T-helper 22 cell (primary cell): ENCODE measurements at places on chromosomes 11 and 22.

DNA sequence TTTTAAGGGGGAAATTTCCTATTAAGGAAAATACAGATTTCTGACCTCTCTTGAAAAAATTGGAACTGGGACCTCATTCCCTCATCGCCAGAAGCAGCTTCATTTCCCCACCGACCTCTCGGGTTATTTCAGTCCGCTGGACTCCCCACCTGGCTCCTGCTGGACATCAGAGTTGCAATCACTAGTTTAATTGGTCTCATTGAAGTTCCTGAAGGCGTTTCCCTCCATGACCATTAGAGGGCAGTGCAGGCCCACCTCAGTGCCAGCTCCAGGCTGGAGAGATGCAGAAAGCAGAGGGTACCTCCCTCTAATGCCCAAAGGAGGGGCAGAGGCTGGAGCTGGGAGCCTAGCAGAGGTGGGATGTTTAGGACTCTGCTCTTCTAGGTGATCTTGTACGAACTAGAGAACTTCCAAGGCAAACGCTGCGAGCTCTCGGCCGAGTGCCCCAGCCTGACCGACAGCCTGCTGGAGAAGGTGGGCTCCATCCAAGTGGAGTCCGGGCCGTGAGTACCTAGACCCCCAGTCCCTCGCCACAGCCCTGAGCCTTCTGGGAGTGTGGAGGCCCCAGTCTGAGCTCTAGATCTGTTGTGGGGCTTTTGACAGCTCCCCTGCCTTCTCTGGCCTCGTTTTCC, 2.7 kb downstream of the CRYBB3 start:
- DNase-seq = no peak

DNA sequence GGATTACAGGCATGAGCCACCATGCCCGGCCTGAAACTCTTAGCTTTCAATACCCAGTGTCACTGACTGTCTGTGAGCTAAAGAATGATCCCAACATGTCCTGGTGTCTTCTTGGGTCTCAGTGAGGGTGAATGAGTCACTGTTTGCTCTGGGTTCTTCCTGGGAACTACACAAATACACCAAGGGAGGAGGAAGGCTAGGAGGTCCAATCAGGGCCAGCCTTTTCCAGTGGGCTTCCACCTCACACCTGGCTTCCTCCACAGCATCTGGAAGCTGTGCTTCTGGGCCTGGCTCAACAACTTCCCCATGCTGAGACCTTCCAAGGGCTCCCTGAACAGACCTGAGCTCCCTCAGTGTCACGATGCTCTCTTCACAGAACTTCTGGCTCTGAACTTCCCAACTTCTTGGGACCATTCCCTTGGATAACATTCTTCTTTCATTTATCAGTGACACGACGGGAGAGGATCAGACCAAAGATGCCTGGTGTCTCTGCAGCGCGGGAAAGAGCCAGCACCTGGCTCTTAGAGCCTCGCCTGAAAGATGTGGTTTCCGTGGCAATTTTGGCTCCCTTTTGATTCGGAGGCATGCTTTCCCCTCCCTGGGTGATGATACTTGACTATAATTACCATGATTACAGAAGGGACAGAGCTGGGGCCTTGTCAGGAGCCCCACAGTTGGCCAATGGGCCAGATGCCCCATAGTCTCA, 22.3 kb upstream of the CHRM4 start:
- DNase-seq = no peak

- DNase-seq = no peak
These were observed 78.7 kb downstream of the PIWIL3 start for GRCh38 chr22:24695561-24696511.

GRCh38 chr11:133360860-133361688, 171.2 kb downstream of the OPCML start:
- DNase-seq = no peak

DNA sequence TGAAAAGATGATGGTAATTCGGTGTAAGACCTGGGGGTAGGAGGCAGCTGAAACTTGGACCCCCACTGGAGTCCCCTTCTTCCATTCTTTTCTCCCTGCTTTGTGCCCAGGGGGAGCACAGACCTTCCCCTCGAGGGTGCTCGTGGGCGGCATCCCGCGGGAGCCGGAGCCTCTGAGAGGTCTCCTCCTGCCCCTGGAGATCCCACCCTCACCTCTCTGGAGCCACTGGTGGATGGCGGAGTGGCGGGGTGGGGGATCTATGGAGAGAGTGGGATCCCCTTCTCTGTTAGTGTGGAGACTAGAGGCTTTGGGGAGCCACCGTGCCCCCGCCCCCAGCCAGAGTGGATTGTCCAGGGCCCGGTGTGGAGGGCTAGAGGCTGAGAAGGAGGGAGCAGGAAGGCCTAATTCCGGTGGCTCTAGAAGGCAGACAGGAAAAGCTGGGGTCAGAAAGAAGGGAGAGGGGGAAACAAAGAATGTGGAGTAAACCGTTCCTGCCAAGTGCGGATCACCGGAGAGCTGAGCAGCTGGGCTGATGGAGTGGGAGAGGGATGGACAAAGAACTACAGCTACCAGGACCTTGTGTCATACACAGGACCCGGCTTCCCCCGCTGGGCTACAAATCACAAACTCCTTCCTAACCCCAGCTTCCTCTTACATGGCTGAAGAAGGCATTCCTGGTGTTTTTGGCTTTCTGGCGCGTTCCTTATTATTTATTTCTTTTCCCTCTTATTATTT, 41.9 kb downstream of the KCNJ1 start:
- no peak for DNase-seq

GRCh38 chr11:13221722-13222121, 55.9 kb upstream of the BMAL1 start:
- no peak for DNase-seq

GRCh38 chr11:130945896-130946295, 29.6 kb upstream of the SNX19 start:
- DNase-seq = no peak

GRCh38 chr11:1751531-1751921, 1.1 kb upstream of the IFITM10 start:
- DNase-seq = no peak

DNA sequence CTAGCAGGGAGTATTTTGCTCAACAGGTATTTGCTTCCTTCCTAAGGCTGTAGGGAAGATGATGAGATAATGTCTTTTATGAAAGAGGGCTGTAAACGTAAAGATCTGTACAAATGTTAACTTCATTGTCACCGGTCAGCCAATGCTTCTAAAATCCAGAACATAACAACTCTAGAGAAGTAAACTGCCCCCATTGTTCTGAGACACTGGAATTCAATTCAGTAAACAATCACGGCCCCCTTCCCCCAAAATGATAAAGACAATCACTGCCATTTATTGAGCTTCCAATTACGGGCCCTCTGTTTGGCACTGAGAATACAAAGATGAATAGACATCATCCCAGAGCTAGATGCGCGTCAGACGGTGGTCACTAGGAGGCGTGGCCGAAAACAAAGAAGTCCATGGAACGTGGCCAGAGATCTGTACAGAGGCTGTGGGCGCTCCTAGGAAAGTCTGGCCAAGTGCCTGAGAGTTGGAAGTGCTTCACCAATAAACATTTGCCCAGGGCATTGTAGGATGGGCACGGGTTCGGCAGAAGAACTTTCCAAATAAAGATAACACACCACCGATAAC, 576 bp downstream of the TMEM258 start:
- no peak for DNase-seq

DNA sequence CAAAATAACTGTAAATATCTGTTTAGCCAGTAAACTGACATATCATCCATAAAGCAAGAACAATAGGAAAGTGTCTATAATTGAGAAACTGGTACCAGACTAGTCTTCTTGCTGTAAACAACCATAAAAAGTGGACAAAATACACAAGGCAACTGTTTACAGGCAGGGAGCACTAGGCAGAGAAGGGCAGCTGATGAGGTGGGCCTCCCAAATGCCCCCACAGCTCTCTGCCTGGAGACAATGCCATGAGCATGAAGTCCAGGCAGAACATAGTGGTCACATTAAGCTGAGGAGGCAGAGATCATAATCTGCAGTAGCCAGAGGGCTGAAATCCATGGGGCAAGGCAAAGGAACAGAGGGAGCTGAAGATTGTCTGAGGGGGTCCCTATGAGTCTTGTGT, 30.7 kb downstream of the TBX1 start:
- DNase-seq = no peak

- DNase-seq = no peak
These were observed 79.5 kb downstream of the RAB30 start for GRCh38 chr11:82992223-82992622.

- no peak for DNase-seq
These were observed 36.2 kb downstream of the LMO1 start for GRCh38 chr11:8227156-8228152.

DNA sequence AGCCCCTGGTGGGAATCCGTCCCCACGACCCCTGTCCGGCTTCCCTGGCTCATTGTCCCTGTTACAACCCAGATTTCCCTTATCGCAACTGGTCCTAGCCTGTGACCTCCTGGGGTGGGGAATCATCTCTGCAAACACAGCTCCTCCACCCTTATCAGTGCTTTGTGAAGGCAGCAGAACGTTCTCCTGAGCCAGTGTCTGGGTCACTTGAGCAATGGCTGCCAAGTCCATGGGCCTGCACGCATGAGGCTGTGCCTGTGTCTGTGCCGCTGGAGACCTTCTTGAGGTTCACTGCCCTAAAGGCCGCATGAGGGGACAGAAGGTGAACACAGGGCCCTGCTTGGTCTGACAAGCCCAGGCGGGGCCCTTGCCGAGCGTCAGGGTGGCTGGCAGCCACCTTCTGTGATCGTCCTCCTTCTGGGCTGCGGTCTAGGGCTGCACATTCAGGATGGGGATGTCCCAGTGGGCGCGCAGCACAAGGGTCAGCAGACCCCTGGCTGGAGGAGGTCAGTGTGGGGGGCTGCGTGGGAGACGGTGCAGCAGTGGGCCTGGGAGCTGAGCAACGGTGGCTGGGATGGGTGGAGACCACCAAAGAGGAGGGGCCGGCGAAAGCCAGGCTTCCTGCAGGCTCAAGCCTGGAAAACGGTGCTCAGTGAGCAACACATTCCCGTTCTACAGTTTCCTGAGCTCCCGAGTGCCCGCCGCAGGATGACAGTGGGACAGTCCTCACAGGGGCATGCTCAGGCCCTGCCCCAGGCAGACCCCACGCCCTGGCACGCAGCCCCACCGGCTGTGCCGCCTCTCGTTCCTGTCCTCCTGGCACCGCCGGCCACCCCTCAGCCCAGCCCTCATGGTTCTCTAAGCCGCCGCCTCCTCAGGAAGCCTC, 74.1 kb downstream of the CDKN1C start:
- DNase-seq = no peak

- DNase-seq = no peak
These were observed 206.3 kb downstream of the DDX10 start for GRCh38 chr11:108871152-108871551.

- DNase-seq = no peak
These were observed 74.3 kb upstream of the ARHGAP42 start for GRCh38 chr11:100612766-100613165.

GRCh38 chr22:37681556-37682049, 4.5 kb upstream of the NOL12 start:
- peak; percentile 43 for DNase-seq

- no peak for DNase-seq
These were observed 386.4 kb upstream of the ANO5 start for GRCh38 chr11:21806508-21806907.

DNA sequence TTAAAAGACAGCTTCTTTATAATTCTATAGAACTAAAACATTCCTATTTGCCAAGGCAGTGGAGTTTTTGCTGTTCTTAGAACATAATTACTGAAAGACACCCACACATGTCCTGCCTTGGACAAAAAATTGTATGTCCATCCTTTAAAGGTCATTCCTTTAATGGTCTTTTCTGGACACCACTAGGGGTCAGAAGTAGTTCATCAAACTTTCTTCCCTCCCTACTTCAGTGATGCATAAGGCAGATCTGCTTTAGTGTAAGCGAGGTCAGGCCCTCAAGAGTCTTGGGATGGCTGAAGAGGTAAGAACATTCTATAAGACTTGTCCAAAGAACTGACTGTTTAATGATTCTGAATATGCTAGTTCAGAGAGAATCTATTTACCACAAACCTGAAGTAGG, 4.3 kb upstream of the OR51V1 start:
- DNase-seq = no peak

- no peak for DNase-seq
These were observed 59.1 kb downstream of the BCR start for GRCh38 chr22:23239429-23239828.

GRCh38 chr11:129006161-129006560, 63.5 kb upstream of the TP53AIP1 start:
- no peak for DNase-seq

DNA sequence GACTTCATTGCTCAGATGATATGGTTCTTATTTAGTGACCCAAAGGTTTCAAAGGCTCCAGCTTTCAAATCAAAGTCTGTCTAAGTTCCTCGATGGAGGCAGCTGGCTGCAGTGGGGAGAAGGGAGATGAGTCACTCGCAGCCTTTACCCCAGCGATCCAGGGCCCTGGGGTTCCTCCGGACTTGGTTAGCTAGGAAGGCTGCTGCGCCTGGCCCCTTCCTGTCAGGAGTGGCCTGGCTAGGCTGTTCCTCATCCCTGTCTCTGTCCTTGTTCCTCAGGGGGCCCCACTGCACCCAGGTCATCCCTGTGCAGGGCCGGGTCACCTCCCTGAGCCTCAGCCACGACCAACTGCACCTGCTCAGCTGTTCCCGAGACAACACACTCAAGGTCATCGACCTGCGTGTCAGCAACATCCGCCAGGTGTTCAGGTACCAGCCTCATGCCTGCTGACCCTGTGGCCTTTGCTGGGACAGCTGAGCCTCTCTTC, 13.9 kb downstream of the ATG16L2 start:
- DNase-seq = no peak

- no peak for DNase-seq
These were observed 825 bp downstream of the PTPMT1 start for GRCh38 chr11:47566149-47566698.

DNA sequence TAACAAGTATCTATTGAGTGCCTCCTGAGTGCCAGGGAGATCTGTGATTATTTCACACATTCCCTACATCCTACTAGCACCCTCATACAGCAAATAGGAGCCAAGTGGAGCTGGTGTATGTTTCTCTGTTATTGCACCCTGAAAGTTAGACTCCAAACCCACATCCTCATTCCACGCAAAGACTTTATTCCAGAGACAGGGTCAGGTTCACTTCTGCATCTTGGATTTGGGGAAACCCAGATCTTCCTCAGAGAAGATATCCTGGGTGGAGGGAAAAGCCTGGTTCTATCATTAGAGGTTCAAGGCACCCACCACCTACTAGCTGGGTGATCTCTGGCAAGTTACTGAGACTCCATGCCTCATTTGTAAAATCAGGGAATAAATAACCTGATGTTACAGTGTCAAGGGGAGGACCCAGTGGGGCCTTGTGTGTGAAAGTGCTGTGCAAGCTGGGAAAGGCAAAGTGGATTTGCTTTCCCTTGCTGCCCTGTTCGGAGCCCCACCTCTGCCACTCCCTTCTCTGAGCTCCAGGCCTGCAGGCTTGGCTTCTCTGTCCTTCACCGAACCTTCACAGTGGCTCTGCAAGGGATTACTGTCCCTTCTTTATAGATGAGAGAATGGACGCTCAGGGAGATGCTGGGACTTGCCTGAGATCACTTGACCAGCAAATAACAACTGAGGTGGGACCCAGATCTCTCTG, 991 bp upstream of the SLCO2B1 start:
- no peak for DNase-seq

- DNase-seq = no peak
These were observed 21.1 kb upstream of the KLHL35 start for GRCh38 chr11:75453916-75454655.
